ENCODE measurements at places on chromosomes 5 and 9.

DNA sequence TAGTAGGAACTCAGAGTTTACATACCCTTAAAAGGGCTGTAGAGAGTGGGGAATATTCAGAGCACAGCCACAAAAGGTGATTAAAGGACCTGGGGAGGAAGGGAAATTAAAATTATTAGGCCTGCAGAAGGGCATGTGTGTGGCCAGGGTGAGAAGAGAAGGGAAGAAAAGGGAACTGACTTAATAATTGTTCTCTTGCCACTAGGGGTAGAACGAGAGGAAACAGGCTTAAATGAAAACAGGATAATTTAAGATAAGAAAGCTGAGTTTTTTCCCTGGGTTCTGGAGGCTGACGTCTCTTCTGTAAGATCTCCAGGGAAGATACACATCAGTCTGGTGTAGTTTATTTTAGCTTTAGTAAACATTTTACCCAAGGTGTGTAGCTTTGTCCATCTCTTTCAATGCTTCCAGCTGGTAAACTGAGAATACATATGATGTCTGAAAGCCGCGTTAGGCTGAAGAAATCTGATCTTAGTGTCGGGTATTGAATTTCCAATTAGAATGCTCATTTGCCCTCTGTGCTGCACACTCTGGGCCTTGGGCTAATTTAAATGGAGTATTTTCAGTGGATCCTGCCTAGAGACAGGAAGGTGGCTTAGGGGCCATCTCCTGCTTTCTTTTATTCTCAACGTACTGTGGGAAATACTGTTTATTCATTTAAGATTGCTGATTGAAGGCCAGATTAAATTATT is 416.8 kb downstream of the TMEM38B start:
- DNase-seq = no peak

GRCh38 chr9:127181315-127181580 is 58.8 kb upstream of the ANGPTL2 start:
- no peak for DNase-seq

DNA sequence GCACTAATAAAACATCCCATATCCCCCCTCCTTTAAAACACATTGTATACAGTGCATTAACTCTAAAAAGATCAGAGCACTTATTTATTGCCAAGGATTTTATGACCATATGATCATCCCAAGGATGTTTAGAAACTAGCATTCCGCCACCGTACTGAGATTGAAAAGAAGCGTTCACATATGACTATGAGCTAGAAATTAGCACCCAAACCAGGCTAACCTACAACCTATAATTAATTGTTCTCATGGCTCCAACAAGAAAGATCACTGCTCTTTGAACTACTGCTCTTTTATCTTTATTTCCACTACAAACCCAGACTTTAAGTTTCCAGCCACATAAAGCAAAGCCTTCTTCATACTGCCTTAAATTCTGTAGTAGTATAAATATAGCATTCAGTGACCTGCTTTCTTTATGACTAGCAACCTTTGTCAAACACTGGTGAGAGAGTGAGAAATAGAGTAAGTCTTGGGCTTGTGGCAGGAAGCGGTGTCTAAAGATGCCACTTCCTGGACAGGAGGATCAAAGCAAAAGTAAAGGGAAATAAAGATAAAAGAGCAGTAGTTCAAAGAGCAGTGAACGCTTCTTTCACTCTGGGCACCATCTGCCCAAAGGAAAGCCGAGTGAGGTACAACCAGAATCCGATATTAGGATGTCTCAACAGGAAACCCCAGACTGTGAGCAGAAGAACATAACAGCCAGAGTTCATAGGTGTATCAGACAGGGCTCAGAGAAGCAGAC is 151.1 kb upstream of the ERCC6L2 start:
- DNase-seq = peak; percentile 14

GRCh38 chr5:152007653-152008335 is 83.1 kb upstream of the GLRA1 start:
- no peak for DNase-seq

DNA sequence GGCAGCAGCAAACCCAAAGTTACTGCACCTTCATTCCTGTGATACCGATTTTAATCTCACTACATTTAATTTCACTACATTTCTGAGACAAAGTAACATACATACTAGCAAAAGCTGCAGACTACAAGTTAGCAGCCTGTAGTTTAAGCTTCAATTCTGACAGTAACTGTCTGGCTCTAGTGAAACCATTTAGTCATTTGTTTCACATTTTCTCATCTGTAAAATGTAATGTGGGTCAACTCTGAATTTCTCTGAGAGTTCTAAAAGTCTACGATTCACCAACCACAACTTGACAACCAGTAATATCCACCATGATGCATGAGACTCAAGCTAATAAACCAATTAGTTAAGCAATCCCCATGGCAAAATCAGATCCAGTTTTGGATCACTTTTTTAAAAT is 408.9 kb downstream of the PDE4D start:
- DNase-seq = no peak

DNA sequence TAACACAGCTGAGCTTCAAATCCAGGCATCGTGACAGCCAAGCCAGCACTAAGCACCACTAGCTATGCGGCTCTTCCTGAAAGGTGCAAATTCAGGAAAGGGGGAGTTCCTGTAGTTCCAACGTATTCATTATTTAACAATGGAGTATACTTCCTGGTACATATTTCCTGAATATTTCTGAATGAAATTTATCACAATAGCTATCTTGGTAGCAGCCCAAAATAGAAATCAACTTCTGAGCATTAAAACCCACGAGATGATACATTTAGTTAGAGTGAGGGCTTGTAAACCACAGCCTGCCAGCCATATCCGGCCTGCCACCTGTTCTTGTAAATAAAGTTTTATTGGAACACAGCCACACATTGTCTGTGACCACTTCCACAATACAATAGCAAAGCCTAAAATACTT is 109.7 kb upstream of the RETREG1 start:
- no peak for DNase-seq

GRCh38 chr5:176574297-176574591 is 25.1 kb downstream of the CDHR2 start:
- no peak for DNase-seq

GRCh38 chr5:137305971-137306602 is 193.0 kb downstream of the SPOCK1 start:
- DNase-seq = no peak

DNA sequence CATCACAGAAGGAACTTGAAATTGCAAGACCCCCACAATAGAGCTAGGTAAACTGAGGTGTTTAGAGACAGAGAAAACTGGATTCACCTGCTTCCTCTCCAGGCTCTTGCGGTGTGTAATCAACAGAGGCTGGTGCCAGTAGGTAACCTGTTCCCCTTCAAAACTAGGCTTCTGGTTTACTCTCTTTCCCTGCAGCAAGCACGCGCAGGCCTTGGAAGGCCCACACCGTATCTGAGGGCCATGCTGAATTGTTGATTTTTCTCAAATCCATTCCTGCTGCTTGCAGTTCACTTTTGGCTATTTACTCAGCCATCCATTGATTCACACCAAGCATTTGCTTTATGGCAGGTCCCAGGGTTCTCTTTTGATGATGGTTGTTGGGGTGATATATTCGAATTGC is 667 bp upstream of the FRRS1L start:
- no peak for DNase-seq

DNA sequence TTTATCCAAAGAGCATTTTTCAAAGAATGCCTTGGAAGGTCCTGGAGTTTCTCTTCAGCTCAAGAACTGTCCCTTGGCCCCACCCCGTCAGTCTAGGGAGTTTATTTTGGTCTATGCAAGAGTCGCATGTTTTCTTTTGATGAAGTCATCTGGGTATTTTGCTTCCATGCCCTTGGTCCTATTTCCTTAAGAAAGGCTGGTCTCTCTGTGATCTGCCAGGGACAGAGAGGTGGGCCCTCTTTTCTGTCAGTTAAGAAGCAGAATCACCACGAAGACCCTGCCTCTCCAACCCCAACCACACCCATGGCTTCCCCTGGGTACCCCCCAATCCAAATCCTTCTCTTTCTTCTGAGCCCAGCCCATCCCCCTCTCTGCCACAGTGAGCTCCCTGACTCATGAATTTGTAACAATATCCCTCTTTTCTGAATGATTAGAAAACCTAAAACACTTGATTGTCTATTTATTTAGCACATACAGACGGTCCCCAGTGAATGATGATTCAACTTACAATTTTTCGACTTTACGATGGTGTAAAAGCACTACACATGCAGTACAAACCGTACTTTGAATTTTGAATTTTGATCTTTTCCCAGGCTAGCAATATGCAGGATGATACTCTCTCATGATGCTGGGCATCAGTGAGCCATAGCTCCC is 163.5 kb upstream of the ADRA1B start:
- DNase-seq = no peak

GRCh38 chr5:56305001-56305950 is 72.1 kb upstream of the ANKRD55 start:
- DNase-seq = no peak
